Neural progenitor cell (in vitro differentiated cells): ENCODE measurements at places on chromosomes 4 and X.

GRCh38 chr4:31272331-31273061 lies 552.3 kb downstream of the PCDH7 start:
- no peaks in the 10 kb centered on the region for H3K4me1 ChIP-seq
- no peaks in the 10 kb centered on the region for H3K36me3 ChIP-seq
- DNase-seq = no peak
- H3K4me3 ChIP-seq = no peak overlapping the region

DNA sequence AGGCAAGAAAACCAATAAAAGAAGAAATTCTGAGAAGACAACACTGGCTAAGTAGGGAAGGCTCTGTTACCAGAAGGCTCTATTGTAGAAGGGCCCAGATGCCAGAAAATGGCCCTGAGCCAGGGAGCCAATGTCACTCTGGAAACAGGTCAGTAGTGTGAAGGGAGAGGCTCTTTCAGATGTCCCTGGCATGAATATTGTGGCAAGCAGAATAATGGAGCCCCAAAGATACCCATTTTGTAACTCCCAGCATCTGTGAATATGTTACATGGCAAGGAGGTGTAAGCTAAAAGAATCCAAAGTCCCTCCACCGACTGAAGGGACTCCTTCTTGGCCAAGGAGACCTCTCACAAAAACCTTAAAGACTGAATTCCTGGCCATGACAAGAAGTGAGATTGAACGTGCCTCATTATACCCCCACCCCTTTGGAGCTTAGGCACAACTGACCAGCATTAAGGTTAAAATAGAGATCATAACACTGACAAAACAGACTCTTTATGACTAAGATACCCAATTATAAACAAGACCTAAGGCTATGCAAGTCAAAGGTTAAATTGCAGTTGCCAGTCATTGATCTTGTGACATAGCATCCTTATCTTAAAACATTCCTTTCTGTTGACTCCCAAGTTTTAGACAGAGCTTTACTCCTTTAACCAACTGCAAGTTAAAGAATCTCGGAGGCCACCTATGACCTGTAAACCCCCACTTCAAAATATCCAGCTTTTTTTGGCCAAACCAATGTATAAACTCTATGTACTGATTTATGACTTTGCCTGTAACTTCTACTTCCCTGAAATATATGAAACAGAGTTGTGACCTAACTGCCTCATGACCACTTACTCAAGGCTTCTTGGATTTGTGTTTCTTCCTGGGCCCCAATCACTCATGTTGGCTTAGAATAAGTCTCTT lies 42.2 kb upstream of the SMIM10 start:
- H3K27ac ChIP-seq = no peak overlapping the region
- no peaks in the 10 kb centered on the region for H3K27me3 ChIP-seq
- no peaks in the 10 kb centered on the region for H3K36me3 ChIP-seq
- no peak for DNase-seq

- no peak for DNase-seq
- no peaks in the 10 kb centered on the region for H3K36me3 ChIP-seq
- H3K27ac ChIP-seq = no peak overlapping the region
- H3K27me3 ChIP-seq = peaks cover 35% of the 10 kb centered on the region
- H3K4me3 ChIP-seq = no peak overlapping the region
These were observed 121.6 kb upstream of the TBC1D9 start for GRCh38 chr4:140877781-140878180.

- DNase-seq = no peak
- H3K4me1 ChIP-seq = no peaks in the 10 kb centered on the region
- H3K27me3 ChIP-seq = no peaks in the 10 kb centered on the region
- H3K4me3 ChIP-seq = no peak overlapping the region
- H3K27ac ChIP-seq = no peak overlapping the region
These were observed 12.2 kb downstream of the SLITRK4 start for GRCh38 chrX:143623657-143624056.

DNA sequence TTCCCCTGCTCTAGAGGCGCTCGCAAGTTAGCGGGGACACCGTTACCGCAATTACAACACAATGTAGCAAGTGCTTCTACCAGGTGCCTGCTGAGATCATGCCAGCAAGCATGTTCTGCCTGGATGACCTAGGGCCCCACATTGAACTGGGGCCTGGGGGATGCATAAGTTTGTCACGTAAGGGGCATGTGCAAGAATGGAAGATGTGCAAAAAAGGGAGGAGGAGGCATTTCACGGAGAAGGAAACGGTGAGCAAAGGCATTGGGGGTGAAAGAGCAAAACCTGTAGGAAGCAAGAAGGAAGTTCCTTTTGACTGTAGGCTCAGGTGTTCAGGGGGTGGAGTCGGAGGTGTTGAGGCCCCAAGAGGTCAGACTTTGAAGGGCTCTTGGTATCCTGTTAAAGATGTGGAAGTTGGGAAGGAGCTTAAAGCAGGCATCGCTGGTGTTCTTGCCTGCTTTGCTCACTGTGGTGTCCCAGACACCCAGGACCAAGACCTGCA lies 602 bp upstream of the SCARB2 start:
- H3K4me1 ChIP-seq = peaks cover 18% of the 10 kb centered on the region
- peaks cover 4% of the 10 kb centered on the region for H3K27me3 ChIP-seq

DNA sequence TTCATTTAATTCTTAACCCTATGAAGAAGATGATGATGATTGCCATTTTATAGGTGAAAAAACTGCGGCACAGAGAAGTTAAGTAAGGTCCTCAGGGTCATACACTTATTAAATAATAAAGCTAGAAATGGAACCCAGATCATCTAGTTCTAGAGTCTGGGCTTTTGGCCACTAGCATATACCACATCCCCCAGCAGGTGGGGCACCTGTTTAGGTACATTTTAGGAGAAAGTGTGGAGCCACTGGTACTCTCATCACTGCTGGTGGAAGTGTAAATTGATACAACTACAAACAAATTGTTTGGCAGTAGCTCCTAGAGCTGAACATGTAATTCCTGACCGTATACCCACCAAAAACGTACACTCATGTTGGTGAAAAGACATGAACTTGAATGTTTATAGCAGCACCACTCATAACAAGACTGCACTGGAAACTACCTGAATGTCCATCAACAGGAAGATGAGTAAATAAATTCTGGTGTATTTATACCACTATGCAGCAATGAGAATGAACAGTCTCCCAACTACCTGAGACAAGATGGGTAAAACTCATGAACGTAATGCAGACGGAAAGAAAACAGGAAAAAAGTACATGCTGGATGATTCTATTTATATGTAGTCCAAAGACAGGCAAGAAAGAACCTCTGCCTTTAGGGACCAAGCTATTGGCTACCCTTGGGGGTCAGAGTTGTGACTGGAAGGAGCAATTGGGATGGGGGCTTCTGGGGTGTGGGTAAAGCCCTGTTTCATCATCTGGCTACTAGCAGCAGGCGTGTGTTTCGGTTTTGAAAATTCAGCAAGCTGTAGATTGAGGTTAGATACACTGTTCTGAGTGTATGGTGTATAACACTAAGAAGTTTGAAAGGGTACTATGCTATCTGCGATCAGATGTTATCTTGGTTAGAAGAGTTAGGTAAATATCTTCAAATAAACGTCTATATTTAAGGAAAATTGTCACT lies 72.3 kb upstream of the ADGRG2 start:
- no peak for DNase-seq
- no peak overlapping the region for H3K4me3 ChIP-seq
- H3K27ac ChIP-seq = no peak overlapping the region
